ENCODE measurements at places on chromosomes 5 and 9. TPM values are rescaled to one million over a fixed set of nuclear protein-coding genes. Genes with fewer than 3 reads are reported as not detected.

DNA sequence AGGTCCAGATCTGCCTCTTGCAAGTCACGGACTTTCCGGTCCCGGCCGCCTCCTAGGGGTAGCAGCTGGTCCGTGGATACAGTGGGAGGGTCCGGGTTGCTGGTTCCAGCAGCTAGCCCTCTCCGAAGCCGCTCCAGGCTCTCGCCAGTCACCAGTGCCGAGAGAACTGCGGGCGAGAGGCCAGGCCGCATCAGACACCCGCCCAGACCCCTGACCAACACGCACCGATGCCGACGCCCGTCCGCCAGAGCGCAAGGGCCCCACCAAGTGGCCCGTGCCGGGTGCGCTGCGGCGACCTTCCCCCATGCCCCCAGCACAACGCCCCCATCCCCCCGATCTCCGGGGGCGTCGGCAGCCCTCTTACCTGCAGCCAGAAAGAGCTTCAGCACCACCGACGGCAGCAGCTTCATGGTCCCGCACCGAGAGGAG is 470 bp downstream of the HBEGF start:
- peak; percentile 59 for DNase-seq

DNA sequence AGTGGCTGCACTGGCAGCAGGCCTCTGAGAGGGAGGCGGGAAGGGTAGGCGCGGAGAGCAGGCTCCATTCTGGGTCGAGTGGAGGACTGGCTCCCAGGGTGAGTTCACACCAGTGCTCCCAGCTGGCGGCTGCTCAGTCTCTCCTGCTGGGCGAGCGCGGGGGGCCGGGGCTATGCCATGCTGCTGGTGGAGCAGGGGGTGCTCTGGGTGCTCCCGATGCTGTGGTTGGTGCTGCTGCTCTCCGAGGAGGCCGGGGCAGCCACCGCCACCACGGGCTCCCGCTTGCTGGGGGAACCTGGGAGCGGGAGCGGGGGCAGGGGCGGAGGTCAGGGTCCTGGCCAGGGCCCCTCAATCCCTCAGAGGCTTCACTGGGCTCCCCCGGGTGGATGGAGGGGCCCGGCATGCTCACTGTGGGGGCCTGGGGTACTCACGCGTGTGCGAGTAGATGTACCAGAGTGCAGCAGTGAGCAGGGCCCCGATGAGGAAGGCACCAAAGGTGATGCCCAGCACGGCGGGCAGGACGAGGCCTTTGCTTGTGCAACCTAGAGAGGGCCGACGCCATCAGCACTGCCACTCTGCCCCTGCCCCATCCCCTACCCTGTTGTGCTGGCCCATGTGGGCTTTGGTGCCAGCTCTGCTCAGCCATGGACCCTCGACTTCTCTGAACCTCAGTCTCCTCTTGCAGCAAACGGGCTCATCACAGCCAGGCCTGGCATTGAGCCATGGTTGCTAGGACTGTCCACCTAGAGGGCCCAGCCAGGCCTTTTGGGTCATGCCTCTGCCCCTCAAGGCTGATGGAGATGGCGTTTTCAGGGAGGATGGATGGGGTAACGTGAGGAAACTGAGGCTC is 13.1 kb downstream of the FPGS start:
- no peak for DNase-seq

- peak; percentile 5 for DNase-seq
These were observed 644 bp downstream of the NIM1K start for GRCh38 chr5:43192558-43193180.

DNA sequence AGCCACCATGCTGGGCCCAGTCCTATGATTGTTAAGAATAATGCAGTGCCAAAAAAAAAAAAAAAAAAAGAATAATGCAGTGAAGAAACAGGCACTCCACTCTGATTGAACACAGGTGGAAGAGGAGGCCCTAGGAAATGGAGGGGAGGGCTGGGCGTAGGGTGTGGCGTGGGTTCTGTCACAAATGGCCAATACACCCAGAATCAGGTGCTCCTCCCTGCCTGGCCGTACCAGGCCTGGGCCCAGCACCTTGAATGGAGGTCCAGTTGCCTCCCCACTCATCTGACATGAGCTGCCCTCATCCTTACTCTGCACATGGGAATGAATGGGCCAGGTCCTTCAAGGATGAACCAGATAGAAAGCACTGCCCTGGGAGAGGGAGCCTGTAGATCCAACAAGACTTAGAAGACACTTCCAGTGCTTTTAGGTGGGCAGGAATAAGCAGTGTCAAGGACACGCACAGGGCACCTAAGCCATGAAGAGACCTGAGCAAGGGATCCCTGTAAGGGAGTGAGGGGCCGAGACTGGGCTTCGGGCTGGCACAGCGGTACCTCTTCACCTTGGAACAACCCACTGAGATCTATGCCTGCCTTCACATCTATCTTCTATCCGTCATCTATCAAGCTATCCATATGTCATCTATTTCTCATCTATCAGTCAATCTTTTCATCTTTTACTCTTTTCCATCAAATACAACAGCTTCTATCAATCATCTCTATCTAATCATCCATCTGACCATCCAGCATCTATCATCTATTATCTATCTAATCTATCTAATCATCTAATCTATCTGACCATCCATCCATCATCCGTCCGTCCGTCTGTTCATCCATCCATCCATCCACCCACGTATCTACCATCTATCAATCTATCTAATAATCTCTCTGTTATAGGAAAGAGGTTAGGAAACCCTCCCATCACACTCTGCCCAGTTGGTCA is 15.9 kb downstream of the NINJ1 start:
- DNase-seq: no peak

DNA sequence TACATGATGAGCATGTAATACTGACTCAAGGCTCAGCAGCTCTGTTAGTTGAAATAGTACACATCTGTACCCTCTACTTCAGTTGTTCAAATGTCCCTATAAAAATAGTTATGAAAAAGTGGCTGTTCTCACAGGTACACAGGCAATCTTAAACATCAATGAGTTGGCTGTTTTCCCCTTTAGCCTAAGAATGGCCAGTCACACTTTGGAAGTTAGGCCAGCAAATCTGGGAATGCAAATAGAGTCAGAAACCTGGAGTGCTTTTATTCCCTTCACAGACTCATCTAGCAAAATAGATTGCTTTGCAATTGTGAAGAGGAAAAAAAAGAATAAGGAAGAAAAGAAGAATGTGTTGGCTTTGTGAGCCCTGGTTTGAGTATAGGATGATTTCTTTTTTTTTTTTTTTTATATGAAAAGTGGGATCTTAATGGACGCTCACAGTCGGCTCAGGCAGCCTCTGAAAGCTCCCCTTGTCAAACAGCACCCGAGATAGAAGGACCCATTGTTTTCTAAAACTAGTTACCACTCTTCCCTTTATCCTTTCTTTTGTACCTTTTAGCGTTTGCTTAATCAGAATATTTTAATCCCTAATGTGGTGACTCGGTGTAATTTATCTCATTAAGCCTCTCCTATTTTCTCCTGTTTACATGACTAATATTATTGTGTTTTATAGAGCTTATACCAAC is 27.9 kb upstream of the TLE1 start:
- no peak for DNase-seq

GRCh38 chr5:5558102-5558501 is 135.6 kb downstream of the ICE1 start:
- DNase-seq: no peak

GRCh38 chr5:59789197-59789596 is 104.3 kb downstream of the PDE4D start:
- DNase-seq: no peak

Gene SLC25A2
- polyA plus RNA-seq: not detected

- no peak for DNase-seq
These were observed 788 bp downstream of the ZNF346 start for GRCh38 chr5:177023303-177023664.

DNA sequence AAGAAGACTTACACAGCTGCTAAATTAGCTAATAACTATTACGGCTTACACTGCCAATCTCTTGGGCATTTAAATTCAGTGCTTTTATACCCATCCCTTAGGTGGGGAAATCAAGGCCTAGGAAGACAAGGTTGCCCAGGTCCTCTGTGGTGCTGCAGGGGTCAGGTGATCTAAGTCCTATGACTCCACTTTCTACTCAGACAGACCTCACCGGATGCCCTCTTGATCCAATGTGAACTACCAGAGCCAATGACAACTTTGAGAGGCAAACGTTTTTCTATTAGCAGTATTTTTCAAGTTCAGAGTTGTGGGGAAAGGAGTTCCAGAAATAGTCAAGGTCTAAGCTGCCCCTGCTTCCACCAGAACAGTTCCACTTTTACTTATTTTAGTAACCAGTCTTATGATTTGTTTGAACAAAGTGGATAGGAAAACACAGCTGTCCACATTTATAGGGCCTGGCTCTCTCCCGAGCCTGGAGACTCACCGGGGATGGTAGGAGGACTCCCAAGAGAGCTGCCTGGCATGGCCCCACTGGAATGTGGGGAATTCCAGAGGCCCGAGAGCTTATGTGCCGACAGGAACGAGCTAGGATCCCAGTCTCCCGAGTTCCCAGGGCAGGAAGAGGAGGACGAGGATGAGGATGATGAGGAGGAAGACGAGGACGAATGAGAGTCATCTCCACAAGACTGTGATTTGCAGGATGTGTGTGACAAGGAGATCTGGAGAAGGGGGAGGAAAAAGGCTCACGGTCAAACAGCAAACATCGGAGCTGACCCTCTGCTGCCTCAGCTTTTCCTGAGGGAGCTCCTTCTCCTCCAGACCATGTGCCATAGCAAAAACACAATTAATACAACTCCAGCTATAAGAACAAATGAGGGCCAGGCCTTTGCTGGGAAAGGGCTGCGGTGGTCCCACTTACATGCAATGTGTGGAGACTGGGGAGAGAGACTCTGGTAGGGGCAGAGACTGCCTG is 16.7 kb downstream of the FAM193B start:
- DNase-seq: no peak

Gene PLPPR1
- polyA plus RNA-seq: 9.8 TPM

DNA sequence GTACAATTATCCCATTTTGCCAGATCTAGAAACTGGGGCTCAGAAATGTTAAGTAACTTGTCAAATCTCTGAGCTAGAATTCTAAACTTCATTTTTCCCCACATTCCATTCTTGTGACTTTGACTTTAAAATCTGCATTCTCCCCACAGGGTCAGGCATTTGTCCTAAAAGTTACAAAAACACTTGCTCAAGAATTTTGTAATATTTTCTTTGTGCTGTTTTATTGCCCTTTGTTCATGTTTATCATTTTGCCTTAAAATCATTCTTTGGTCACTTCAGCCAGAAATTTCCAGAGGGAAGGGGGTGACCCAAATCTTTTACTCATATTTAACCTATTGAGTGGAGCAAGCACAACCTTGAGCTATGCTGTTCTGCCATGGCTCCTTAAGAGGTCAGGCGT is 120.1 kb upstream of the CCL21 start:
- no peak for DNase-seq

- no peak for DNase-seq
These were observed 307.3 kb downstream of the PIK3R1 start for GRCh38 chr5:68522863-68523262.

- DNase-seq: no peak
These were observed 29.1 kb upstream of the NEURL1B start for GRCh38 chr5:172611913-172612312.

Gene ARL15
- polyA plus RNA-seq: 24.6 TPM

GRCh38 chr9:75803130-75803529 is 87.3 kb upstream of the PCSK5 start:
- DNase-seq: no peak

Gene GRM6
- polyA plus RNA-seq: 0.72 TPM

- DNase-seq: no peak
These were observed 105.7 kb downstream of the TMEM174 start for GRCh38 chr5:73278693-73279092.

- DNase-seq: no peak
These were observed 2.1 kb downstream of the HEXB start for GRCh38 chr5:74686962-74687751.

DNA sequence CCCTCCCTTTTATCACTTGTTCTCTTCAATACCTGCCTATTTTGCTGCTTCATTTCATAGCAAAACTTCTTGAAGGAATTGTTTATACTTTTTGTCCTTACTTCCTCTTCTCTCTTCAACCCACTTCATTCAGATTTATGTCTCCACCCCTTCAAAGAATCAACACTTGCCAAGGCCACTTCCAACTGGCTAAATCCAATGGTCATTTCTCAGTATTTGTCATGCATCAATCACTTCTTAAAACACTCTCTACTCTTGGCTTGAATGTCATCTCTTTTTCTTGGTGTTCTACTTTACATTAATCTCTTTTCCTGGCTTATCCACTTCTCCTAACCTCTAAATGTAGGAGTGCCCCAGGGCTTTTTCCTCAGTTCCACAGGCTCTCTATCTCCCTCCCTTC is 8.3 kb upstream of the FCHO2 start:
- no peak for DNase-seq

- no peak for DNase-seq
These were observed 296.9 kb downstream of the ADGRV1 start for GRCh38 chr5:90855296-90856010.

Gene NMUR2
- polyA plus RNA-seq: 0.22 TPM

Gene ANKDD1B
- polyA plus RNA-seq: 0.75 TPM

Gene CCL21
- 4.3 TPM for polyA plus RNA-seq

Gene PCDHGA5
- 2.6 TPM for polyA plus RNA-seq
